Activated CD4-positive, alpha-beta T cell treated with anti-CD3 and anti-CD28 coated beads, Interleukin-2, Interleukin-6, amounts not matched to agents 100 ng/mL and 50 ng/mL, durations not matched to agents 16 hours and 8 hours (primary cell): ENCODE measurements at places on chromosomes 12 and 14.

DNA sequence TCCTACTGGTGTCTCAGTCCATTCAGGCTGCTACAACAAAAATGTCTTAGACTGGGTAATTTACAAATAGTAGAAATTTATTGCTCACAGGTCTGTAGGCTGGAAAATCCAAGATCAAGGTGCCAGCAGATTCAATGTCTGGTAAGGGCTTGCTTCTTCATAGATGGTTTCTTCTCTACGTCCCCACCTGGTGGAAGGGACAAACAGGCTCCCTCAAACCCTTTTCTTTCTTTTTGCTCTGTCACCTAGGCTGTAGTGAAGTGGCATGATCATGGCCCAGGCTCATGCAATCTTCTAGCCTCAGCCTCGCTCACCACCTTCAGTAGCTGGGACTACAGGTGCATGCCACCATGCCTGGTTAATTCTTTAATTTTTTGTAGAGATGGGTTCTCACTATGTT lies 106.8 kb upstream of the RPH3A start:
- no peak for DNase-seq

- no peak for DNase-seq
Observed at GRCh38 chr12:118059341-118060191, 1.4 kb downstream of the WSB2 start.

- no peak for DNase-seq
Observed at GRCh38 chr12:122795807-122796206, 21.4 kb downstream of the CCDC62 start.

DNA sequence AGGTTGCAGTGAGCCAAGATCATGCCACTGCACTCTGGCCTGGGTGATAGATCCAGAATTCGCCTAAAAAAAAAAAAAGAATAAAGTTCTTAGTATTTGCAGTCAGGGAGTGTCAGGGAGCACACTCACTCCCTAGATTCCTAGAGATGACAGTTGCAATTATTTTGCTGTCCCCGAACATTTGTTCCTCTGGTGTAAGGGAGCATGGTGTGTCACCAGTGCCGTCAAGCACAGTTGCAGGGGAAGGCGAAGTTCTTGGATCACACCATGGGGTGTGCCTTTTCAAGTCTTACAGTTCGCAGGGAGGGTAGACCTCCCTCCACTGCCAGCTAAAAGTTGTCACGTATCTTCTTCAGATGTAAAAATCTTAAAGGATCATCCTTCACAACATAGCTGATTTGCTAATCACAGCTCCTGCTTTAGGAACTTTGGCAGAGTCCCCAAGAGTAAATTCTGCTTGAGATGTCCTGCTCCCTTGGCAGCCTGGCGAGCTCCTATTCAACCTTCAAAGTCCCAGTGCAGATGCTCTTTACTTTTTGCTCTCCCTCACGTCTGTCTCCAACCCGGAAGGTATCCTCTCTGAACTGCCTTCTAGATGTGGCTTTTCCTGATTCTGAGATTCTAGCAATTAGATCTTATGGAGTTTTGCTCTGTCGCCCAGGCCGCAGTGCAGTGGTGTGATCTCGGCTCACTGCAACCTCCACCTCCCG lies 11.3 kb downstream of the ACACB start:
- DNase-seq: no peak

DNA sequence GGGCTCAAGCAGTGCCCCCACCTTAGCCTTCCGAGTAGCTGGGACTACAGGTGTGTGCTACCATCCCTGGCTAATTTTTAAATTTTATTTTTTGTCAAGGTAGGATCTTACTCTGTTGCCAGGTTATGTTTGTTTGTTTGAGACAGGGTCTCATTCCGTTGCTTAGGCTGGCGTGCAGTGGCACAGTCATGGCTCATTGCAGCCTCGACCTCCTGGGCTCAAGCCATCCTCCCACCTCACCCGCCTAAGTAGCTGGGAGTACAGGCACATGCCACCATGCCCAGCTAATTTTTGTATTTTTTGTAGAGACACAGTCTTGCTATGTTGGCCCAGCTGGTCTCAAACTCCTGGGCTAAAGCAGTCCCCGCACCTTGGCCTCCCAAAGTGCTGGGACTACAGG lies 83.3 kb upstream of the KCNH3 start:
- no peak for DNase-seq

DNA sequence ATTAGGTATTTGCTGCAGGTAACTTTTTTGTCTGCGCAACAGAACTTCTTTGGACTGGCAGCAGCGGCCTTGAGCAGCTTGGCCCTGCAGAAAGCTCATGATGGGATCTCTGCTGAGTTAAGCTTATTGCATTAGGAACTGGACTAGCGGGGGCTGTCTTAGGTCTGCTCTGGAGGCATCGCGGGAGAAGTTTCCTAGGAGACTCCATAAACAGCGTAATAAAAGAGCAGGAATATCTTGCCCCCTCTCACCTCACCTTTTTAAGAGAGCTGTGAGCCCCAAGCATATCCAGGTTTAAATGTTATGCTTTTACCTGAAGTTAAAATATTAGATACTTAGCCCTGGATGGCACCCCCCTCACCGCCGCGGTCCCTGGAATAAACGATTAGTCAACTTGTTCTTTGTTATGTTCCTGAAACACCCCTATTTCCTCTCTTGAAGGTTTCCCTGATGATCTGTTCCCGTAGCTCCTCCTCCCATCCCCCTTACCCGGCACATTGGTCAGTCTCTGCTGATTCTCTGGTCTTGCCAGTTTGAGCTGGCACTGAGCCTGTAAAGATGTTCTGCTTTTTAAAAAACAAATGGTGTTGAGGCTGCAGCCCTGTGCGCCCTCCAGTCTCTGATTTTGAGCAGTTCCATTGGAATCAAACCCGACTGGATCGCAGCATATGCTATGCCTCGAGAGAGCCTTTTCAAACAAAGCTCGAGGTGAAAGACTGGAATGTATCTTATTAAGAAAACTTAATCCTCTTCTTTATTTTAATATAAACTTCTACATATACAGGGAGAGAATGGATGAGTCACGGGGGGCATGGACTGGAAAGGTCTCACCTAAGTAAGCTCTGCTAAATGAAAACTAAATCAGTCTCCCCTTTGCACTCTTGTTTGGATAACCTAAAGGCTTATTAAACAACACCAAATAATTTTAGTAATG lies 1.9 kb downstream of the MLXIP start:
- peak; percentile 54 for DNase-seq

DNA sequence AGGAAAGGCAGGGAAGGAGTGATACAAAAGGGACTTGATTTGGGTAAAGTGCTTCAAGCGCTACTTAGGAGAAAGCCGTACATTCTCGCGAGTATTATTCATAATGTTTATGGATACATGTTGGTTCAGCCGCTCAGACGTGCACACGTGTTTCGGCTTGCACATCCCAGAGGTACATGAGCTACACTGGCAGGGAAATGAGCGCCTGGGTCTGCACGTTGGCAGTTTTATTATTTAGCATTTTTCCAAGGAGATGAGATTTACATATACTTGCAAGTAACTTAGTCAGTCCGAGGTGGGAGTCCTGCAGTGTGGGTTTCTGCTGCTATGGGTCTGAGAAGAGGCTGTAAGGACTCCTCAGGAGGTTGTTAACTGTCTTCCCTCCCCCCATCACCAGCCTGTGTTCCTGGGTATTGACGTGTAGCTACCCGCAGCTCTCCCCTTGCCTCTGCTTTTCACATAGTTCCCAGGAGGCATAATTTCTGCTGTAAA lies 1.5 kb downstream of the PRKCH start:
- peak; percentile 72 for DNase-seq

- DNase-seq: peak; percentile 26
Observed at GRCh38 chr14:73452341-73453186, 5.8 kb downstream of the NUMB start.

GRCh38 chr14:24944800-24945199 lies 105.1 kb downstream of the STXBP6 start:
- DNase-seq: no peak

GRCh38 chr12:57621497-57622292 lies 10.5 kb downstream of the ARHGEF25 start:
- peak; percentile 63 for DNase-seq

- DNase-seq: no peak
Observed at GRCh38 chr14:33030386-33030785, 91.7 kb downstream of the NPAS3 start.

DNA sequence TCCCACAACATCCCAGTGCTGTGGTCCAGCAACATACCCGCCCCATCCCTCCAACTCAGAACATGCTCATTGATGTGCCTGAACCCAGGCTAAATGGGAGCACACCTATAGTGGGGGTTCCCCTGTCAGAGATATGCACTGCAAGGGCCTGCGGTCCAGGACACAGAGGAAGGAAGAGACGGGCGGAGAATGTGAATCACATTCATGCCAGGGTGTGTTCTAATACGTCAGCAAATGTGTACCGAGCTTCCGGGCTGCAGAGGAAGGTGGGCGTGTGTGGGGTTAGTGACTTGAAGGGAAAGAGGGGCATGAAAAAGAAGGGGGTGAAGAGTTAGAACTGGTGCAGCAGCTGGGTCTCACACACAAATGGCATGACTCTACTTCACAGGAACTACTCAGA lies 83.7 kb downstream of the DPF3 start:
- DNase-seq: peak; percentile 66

GRCh38 chr12:67070307-67070600 lies 198.9 kb upstream of the CAND1 start:
- no peak for DNase-seq

GRCh38 chr14:22929104-22929960 lies at the start of gene PRMT5:
Gene PRMT5, minus strand, starts transcription at chr14:22929376. Its CDS starts 15 bp downstream, at chr14:22929361.
- DNase-seq: peak; percentile 99

DNA sequence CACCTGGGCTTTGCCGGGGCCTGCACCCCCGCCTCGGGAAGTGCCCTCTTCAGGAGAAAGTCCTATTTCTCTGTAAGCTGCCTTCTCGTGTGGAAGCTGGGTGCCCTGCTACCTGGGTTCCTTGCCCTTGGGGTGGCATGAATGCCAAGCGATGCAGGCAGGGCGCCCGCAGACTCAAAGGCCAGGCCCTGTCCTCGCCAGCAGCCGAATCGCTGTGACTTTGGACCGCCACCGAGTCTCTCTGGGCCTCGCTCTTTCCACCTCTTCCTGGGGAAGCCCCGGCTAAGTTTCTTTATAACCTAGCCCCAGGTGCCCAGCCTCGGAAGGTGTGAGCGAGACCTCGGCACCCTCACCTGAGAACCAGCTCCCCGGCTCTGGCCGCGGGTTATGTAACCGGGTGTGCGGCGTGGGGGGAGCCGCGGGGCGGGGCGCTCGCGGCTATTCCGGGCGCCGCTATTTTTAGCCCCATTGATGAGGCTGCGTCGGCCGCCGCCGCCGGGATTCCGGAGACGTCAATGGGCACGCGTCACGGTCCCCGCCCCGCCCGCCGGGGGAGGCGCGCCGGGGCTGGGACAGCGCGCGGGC lies 14.6 kb upstream of the NR4A1 start:
- peak; percentile 81 for DNase-seq

DNA sequence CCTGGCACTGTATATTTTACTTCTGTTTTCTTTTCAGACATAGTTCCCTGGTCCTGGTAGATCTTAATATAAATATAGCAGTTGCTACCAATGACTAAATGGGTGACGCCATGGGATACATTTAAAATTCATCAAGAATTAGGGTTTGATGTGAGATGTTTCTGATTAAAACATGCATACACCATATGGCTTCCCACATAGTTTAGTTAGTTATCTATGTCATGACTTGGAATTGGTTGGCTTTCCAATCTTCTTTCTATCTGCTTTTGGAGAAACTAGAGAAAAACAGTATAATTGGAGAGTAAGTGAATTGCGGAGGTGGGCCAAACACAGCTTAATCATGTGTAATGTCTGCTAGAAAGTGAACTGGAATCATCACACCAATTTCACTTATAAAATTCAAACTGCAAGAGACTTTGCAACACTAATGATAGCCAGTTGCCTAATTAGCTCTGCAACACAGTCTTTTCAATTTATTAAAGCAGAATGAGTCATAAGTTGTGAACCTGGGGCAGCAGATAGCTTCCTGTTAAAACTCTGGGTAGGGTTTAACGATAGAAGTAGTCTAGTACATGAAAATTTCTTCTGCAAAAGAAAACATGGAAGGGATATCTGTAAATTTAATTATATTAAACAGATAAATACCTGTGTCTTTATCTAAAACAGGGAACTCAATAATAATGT lies 295.2 kb downstream of the SLC16A7 start:
- DNase-seq: no peak

- peak; percentile 84 for DNase-seq
Observed at GRCh38 chr12:4164559-4165558, 108.7 kb upstream of the CCND2 start.

DNA sequence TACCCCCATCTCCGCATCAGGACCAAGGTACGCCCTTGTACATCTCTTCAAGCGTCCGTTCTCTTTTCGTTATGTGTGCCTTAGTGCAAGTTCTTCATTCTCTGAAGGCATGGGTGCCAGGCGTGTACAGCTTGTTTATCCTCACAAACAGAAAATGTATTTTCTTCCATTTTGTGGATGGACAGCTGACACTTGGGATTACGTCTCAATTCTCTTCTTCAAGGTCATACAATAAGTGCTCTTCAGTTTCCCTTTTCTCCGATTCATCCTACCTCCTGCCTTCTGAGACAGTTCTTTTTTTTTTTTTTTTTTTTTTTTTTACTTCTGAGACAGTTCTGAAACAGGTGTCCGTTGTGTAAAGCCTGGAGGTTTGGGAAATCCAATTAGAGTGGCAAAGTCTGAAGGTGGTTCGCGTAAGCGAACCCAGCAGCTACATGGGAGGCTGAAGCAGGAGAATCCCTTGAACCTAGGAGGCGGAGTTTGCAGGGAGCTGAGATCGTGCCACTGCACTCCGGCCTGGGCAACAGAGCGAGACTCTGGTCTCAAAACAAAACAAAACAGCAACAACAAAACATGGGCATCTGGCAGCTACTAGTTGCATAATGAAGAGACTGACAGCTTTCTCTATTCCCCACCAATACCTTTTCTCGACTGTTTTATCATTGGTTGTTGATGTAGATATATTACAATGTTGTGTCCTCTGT lies 734 bp downstream of the COX6A1 start:
- DNase-seq: no peak

DNA sequence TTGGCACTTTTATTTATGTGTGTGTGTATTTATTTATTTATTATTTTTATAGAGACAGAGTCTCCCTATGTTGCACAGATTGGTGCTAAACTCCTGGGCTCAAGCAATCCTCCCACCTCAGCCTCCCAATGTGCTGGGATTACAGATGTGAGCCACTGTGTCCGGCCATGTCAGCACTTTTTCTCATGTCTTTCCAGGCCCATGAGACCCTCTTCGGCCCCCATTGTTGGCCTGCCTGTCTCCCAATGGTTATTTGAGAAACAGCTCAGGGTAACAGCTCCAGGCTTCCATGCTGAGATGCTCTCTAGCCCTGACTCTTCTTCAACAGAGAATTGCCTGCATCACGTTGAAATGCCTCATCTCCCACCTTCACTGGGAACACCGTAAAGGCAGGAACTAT lies 34.4 kb downstream of the TMEM30B start:
- no peak for DNase-seq

DNA sequence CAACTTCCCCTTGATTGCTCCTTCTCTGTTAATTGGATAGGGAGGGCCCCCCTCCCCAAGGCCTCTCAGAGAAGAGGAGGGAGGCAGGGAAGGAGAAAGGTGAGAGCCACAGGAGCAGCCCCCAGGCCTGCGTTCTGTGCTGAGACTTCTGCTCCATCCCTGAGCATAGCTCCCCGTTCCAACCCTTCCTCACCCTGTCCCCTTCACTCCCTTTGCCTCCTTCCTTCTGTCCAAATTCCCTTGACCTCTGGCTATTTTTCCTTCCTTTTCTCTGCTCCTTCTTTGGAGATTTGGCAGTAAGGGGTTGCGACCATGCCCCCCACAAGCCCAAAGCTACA lies 788 bp upstream of the ASIC1 start:
- DNase-seq: no peak

GRCh38 chr12:110361216-110361615 lies 42.3 kb downstream of the ANAPC7 start:
- no peak for DNase-seq
